ENCODE measurements at places on chromosomes 2 and 18.

DNA sequence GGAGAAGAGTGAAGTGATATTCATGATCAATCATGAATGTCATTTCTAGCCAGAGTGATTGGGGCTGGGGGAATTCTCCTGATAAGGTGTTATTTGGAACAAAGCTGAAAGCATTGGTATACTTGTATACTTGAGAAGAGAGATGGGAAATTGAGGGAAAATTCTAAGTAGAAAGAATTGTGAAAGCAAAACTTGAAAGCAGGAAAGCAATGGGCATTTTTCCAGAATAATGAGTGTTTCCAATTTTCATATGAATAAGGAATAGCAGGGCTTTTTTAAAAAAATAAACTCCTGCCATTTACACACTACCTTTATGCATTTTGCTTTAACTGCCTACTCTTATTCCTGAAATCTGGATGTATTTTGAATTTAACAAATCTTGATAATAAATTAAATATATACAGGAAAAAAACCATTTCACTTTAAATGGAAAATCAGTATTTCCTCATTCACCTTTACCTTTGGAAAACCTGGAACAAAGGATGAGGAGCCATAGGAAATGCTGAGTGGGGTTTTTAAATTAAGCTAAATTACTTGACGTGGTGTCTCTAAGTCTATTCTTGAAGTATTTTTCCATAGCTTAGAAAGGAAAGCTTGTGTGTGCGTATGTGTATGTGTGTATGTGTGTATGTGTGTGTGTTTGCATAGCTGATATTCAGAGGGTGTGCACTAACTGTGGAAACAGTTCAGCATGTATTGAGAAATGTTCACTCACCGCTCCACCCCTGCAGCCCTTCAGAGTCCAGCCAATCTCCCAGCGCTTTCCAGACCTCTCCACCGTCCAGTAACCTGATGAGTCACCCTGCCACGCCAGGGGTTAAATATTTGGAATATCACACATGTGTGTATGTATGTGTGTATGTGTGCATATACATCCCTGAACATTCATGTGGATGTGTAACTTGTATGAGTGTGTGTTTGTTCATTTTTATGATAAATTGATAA is 427.3 kb downstream of the THSD7B start:
- peak; percentile 49 for DNase-seq

- DNase-seq = no peak
These were observed 364.8 kb downstream of the SOCS6 start for GRCh38 chr18:70653671-70654070.

- no peak for DNase-seq
These were observed 1.4 kb downstream of the CLUL1 start for GRCh38 chr18:598124-598589.

DNA sequence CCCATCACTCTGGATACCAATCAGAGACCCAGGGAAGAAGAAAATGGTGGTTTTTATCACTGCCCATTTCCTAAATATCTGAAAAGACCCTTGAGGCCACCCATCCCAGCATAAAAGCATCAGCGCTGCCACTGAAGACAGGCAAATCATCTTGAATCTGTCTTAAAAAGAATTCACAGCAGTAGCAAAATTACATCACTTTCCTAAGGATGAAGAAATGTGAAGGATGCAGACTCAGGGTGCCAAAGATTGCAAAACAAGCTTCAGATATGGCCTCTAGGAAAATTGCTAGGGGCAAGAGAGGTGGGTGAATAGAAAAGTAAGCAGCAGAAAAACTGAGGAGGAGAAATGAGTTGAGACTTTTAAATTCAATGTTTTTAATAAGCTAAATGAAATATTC is 70.0 kb downstream of the SLC25A12 start:
- DNase-seq = no peak
